CD4-positive, CD25-positive, alpha-beta regulatory T cell (primary cell): ENCODE measurements at places on chromosomes 5 and 9. TPM values are rescaled to one million over a fixed set of nuclear protein-coding genes. Genes with fewer than 3 reads are reported as not detected.

DNA sequence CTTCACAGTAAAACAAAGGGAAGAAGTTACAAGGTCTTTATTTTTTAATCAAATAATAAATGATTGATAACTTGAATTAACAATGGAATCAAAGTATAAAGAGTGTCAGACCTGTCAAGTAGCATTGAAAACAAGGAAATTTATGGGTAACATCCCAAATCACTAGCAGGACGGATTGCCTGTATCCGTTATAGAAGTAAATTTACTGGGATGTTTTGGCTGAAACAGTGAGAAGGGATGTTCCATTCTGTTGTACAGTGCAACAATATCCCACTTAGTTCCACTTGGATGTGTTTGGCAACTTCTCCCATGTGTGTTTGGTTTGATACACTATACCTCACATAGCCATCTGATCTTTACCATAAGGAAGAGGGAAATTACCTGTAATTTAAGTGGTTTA lies 421.0 kb upstream of the CHD1 start:
- DNase-seq = no peak

GRCh38 chr9:124878021-124878420 lies 16.1 kb downstream of the ARPC5L start:
- DNase-seq = no peak

Gene PCDHA1
- not detected for total RNA-seq

Gene LRRC14B
- total RNA-seq = not detected

DNA sequence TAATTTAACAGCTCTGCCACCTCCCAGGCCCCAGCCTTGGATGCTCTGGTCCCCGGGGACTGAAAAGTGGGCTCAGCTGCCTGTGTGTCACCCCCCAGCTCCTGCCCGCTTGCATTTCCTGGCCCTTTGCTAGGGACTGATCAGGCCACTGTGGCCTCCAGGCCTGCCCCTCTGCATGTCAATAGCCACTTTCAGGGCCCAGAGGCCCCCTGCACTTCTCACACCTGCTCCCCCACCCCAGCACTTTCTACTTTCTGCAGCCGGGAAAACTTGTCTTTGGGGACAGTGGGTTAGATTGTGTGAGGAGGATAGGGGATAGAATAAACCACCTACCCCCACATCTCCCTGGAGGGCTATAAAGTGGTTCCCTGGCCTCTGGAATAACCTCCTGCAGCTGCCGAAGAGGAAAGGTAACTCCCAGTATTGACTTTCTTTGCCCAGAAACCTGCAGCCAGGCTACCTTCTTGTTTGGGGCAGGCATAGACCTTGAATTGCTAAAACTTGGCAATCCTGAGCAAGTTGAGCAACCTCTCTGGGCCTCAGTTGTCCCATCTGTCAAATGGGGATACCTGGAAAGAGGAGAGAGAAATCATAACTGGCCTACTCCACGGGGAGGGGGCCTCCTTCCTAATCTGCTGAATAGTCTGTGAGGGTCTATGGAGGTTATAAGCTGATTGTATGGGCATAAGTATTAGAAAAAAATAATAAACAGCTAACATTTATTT lies 7.8 kb downstream of the AIF1L start:
- no peak for DNase-seq

GRCh38 chr9:124098141-124098905 lies 86.8 kb downstream of the LHX2 start:
- no peak for DNase-seq

- no peak for DNase-seq
These were observed 274.0 kb upstream of the DAPK1 start for GRCh38 chr9:87223392-87224246.

DNA sequence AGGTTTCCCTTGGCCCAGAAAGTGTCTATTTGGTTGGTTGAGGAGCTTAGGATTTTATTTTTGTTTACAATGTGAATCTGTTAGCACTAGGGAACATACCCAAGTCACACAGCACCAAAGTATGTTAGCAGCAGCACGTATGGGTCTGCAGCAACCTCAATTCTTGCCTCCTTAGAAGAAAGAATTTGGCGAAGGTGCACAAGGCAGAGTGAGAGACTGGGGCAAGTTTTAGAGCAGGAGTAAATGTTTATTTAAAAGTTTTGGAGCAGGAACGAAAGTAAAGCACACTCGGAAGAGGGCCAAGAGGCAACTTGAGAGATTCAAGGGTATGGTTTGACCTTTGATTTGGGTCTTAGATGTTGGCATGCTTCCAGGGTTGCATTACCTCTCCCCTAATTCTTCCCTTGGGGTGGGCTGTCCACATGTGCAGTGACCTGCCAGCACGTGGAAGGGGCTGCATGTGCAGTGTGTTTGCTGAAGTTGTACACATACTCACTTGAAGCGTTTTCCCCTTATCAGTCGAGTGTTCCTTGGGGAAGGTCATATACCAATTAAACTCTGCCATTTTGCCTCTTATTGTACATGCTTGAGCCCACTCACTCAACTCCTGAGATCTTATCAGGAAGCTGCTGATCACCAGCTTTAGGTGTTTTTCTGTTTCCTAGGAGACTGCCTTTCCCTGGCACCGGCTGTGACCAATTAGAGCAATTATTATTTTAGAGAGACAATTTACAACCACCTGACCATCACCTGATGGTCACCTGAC lies 64.9 kb upstream of the SHC3 start:
- no peak for DNase-seq

DNA sequence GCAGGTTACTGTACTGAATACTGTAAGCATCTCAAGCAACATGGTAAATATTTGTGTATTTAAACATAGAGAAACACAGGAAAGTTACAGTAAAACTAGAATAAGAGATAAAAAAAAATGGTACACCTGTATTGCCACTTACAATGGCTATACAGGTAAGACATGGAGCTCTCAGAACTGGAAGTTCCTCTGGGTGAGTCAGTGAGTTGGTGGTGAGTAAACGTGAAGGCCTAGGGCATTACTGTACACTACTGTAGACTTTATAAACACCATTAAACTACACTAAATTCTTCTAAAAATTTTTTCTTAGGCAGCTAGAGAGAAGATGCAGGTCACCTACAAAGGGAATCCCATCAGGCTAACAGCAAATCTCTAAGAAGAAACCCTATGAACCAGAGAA lies 872.9 kb downstream of the TAF11L14 start:
- DNase-seq = no peak
